Left kidney (tissue), 8 donors: ENCODE measurements at places on chromosomes 6 and 20. TPM values are rescaled to one million over a fixed set of nuclear protein-coding genes. Genes with fewer than 3 reads are reported as not detected.

DNA sequence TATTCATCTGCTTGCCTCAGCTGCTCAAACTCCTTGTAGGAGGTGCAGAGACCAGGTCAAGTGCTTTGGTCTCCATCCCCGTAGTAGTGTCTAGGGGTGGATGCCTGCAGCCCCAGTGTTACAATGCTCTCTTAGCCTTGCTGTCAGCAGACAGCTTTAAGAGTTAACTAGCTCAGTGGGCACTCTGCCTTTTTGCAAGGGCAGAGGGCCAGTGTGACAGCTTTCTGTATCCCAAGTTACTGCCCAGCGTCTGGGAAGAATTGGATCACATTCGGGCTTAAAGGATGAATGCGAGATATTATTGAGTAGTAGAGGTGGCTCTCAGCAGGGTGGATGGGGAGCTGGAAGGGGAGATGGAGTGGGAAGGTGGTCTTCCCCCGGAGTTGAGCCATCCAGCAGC is 339.9 kb upstream of the RNF217 start:
- no peak for DNase-seq

DNA sequence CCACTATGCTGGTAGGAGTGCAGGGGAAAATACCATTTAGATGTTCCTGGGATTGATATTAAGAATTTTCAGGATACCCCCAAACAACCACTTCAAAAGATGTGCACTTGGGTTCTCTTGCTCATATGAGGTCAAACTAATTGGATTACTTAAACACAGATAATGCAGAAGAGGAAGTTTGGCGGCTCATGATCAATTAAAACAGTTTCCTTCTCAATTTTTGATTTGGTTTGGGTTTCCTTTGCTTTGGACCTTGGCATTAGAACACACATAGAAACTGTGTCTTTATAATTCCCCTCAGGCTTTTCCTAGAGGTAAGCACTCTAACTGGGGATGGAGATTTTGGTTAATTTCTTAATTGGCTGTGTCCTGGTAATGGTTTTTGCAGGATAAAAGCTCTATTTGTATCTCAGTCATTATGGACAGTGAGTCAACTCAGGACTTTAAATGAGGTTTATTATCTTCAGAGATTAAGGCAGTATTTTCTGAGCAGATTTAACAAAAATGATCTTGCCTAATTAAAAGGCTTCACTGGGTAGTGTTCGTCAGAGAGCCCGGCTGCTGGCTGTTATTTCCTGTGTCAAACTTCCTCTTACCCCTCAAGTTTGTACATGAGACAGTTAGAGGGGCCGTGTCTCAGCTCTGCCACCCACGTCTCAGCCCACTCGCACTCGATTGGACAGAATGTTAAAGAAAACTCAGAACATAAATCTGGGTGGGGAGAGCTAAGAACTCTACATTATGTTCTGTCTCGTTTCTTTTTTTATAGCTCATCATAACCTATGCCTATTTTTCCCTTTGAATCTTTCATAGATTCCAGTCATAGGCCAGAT is 50.3 kb upstream of the PREP start:
- DNase-seq, result no peak

DNA sequence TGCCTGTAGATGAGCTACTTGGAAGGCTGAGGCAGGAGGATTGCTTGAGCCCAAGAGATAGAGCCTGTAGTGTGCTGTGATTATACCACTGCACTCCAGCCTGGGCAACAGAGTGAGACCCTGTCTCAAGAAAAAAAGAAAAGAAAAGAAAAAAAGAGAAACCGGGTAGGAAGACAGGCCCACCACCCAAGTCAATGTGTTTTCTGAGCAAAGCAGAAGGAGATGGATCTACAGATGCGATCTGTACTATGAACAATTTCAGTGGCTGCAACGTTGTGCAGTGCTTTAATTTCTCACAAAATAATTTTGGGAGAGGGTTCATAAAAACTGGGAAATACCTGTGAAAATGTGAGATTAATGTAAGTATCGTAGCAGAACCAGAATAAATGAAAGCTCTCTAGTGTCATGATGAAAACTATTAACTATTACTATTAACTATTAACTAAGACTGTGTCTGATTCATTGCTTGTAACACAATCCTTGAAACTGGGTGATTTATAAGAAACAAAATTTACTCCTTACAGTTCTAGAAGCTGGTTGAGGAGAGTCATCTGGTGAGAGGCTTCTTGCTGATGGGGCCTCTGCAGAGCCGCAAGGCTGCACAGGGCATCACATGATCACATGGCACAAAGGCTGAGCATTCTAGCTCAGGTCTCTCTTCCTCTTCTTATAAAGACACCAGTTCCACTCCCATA is 233.1 kb upstream of the ZNF217 start:
- peak; percentile 33 for DNase-seq

DNA sequence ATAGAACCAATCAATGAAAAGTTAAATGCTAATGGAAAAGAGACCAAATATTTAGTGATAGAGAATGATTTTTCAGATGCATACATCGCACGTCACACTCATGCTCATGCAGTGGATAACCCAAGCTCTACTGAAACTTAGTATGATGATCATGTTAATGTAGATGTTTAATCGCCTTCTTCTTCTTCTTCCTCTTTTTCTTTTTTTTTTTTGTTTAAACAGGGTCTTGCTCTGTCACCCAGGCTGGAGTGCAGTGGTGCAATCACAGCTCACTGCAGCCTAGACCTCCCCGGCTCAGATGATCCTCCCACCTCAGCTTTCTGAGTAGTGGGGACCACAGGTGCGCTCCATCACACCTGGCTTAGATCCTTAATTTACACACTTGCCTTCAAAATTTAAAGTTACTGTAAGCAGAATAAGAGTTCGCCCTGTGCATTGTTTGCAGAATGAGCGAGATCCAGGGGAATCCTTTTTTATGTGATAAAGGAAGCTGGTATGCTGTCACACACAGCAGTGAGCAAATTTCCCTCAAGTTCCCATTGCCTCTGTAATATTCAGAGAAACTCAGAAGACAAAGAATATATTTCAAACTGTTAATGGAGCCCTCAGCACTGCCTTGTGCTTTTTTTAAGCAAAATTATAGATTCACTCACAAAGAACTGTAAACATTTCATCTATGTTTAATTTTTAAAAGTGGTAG is 194.2 kb upstream of the SGK1 start:
- DNase-seq, result no peak

- DNase-seq, result no peak
Observed at GRCh38 chr20:41478026-41478425, 111.4 kb upstream of the EMILIN3 start.

GRCh38 chr20:51512645-51513044 is 29.9 kb downstream of the NFATC2 start:
- DNase-seq, result no peak

- DNase-seq, result no peak
Observed at GRCh38 chr6:2247664-2248063, 2.3 kb upstream of the GMDS start.

The CFAP61 gene
- polyA plus RNA-seq, result 2.8 TPM
